ENCODE measurements at places on chromosomes 7 and 10.

DNA sequence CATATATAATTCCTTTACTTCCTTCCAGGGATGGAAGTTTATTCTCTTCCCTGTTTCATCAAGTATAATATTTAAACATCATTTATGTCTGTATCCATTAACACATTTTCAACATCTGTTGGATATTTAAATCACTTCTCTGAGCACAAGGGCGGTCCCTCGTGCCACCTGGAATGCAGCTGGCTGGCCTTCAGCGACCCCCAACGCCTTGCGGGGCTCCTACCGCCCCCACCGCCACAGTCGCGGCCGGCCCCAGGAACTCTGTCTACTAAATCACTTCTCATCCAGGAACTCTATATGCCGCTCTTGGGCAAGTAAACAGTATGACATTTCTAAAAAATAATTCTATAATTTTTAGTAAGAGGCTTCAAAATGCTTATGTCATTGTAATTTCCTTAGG, 221.1 kb upstream of the PTN start:
- DNase-seq, result no peak

DNA sequence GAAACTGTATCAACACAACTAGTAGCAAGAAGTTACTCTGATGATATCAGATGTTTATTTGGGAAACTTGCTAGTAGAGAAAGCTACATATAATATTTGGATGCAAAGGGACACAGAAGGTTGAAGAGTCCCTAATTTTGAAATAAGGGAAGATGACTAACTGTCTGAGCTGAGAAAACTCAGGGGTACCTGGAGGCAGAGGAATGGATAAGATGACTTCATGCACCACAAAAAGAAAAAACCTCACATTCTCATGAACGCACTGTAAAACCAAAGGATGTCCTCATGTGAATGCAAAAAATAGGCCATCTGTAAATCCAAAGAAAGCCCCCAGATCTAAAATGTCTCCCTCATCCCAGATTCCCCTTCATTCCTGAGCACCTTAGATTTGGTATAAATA, 29.3 kb downstream of the PRSS2 start:
- DNase-seq, result no peak

GRCh38 chr10:10047426-10047825, 970.2 kb upstream of the CELF2 start:
- DNase-seq, result no peak

DNA sequence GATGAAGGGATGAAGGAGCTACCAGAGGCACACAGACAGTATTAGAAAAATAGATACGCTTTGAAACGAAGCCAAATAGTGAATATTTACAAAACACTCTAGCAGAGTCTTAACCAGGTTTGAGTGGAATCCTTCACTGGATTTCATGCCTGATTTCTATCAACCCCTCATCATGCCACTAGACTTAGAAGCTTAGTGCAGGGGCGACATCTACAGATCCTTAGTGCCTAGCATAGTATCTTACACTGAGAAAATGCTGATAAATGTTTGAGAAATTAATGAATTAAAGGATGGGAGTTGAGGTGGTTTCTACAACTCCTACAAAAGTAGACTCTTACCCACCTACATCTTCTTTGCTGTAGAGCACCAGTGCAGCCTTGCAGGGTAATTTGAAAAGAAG, 54.7 kb upstream of the CCNJ start:
- DNase-seq, result no peak

DNA sequence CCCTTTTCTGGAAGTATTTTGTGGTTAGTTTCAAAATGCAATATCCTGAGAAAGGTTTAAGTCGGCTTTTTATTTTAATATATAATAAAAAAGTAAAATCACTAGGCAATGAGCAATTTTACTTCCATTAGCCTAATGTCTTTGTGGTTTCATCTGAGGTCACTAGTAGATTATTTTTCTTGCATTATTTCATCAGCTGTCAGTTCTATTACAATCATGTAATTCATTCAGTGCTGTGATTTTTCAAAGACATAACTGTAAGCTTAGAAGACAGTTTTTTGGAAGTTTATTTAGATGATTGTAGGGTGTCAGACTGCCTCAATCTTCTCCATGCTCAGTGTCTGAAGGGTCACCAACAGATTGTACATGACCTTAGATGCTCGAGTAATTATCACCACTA, 568.0 kb upstream of the GALNT17 start:
- DNase-seq, result no peak

- DNase-seq, result no peak
These were observed 26.1 kb downstream of the CALML3 start for GRCh38 chr10:5550621-5551530.

- DNase-seq, result no peak
These were observed 42.7 kb downstream of the TMEM26 start for GRCh38 chr10:61410353-61411070.

DNA sequence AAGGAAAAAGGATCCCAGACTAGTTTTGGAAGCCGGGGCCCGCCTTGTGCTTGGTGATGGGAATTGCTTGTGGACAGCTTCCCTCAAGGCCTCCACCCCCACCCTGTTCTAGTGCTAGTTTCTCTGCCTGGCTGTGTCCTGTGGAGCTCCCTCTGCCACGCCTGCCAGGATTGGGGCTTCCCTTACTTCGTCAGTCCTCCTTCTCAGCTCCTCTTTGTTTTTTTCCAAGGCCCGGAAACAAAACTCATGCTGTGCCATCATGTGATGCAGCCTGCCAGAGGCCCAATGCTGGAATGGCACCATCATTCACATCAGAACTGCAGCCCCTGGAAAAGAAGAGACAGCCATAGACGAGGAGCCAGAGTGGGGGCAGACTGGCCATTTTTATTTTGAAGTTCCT, 11.2 kb downstream of the YKT6 start:
- DNase-seq, result no peak

DNA sequence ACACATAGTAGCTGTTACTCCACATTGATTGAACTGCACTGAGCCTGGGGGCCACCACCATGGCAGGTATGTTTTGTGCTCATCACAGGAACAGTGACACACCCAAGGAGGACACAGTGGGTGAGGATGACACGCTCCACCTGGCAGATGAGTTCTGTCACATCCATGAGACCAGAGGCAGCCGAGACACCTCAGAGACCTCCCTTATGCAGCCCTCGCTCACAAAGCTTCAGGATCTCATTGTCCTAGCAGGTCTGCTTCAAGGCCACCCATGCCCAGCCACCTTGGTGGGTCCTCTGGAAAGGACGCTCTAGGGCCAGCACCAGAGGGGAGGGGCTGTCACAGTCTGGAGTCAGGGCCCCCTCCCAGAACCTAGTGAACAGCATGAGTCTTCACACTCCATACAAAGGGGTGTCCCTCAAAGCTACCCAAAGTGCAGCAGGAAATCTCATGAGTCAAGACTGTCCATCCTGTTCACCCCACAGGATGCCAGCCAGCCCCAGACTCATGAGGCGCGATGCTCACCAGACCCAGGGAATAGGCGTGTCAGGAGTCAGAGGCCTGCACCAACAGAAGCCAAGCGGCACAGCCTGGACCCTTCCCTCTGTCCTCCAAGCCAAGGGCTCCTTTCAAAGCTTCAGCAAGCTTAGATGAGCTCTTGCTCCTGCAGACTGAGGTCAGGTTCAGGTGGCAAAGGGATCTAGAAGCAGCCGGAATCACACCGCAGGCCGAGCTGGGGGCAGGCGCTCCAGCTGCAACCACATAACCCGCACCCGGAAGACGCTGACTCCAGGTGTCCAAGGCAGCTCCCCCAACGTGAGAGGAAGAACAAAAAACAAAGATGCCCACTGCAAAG, 9.6 kb downstream of the FAM53B start:
- no peak for DNase-seq

GRCh38 chr7:517774-518629, 1.6 kb downstream of the PDGFA start:
- no peak for DNase-seq

DNA sequence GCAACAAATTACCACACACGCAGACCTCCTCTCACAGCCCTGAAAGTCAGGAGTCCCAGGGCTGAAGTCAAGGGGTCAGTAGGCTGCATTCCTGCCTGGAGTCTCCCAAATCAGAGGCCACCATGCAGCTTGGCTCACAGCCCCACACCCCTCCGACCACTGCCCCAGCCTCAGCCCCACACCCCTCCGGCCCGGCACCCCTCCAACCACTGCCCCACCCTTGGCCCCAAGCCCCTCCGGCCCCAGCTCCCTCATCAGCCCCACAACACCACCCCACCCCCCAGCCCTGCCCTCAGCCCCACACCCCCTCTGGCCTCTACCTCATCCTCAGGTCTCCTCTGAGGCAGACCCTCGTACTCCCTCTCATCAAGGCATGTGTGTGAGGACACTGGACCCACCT, 85.7 kb downstream of the DIP2C start:
- DNase-seq, result no peak

DNA sequence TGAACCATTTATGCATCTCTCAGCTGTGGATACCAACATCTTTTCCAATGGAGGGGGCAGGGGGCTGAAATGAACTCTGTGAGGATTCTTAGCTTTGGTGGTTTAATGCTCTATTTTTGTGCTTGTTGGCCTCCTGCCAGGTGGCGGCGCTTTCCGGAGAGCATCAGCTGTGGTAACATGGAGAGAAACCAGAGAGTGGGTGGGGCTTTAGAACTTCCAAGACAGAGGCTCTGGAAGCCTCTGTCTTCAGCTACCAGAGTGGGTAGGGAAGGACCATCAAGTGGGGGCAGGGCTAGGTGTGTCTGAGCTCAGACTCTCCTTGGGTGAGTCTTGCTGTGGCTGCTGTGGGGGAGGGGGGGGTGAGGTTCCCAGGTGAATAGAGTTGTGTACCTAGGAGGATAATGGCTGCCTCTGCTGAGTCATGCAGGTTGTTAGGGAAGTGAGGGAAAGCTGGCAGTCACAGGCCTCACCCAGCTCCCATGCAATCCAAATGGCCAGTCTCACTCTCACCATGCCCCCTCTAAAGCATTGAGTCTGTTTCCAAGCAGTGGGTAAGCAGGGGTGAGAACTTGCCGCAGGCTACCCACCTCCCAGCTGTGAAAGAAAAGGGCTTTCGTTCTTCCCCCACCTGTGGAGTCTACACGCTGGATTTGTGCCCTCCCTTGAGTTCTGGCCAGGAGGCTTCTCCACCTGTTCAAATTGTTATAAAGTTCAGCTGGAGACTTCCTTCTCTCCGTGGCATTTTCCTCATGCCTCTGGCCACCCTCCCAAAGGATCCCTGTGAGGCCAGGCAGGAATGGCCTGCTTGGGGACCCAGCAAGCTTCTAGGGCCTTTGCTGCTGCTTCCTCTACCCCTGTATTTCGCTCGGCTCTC, 527.0 kb downstream of the NEBL start:
- DNase-seq, result no peak

- DNase-seq, result peak; percentile 36
These were observed 196.8 kb downstream of the SKAP2 start for GRCh38 chr7:26667514-26668133.

- no peak for DNase-seq
These were observed 285.2 kb downstream of the PTPRN2 start for GRCh38 chr7:158302274-158303070.

DNA sequence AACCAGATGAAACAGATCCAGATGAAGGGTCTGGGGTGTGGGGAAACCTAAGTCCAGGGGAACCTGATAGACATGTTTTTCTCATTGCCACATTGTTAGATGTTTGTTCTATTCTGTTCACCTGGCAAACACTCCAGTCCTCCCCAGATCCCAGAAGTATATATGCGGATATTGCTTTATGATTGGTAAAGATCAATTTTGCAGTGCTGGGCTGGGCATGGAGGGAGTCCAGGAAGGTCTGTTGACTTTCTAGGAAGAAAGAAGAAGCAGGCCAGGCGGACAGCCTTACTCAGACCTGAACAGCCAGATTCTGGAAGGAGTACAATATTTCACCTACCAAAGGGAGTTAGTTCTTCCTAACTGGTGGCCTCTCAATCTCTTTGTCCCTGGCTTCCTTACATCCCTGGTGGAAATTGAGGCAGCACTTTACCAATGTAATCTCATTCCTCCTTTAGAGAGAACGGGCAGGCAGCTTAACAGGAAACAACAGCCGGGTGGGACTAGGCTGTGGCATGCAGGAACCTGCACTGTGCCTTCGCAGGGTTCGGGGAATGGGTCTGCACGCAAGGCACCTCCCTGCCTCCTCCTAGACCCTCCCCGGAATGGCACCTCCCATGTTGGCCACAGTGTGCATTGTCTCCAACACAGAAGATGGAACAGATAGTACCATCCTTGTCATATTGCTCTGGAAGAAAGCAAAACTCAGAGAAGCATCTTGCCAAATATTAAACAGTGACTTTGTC, 930 bp downstream of the GIMAP6 start:
- peak; percentile 25 for DNase-seq

- no peak for DNase-seq
These were observed 86.9 kb upstream of the TNRC18 start for GRCh38 chr7:5510426-5511045.

GRCh38 chr7:11935905-11936304, 103.9 kb upstream of the THSD7A start:
- no peak for DNase-seq

GRCh38 chr7:134799377-134799776, 19.9 kb downstream of the CALD1 start:
- no peak for DNase-seq

DNA sequence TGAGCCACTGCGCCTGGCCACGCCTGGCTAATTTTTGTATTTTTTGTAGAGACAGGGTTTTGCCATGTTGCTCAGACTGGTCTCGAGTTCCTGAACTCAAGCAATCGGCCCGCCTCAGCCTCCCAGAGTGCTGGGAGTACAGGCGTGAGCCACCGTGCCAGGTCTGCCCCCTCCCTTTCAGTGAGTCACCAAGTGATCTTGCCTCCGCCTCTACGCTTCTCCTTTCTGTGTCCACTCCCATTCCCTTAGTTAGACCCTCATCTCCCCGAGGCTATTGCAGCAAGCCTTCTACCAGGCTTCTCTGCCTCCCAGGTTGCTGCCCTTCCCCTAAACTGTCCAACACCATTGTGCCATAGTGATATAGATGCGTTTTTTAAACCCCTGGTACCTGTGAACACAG, 32.9 kb downstream of the CDC123 start:
- DNase-seq, result no peak

DNA sequence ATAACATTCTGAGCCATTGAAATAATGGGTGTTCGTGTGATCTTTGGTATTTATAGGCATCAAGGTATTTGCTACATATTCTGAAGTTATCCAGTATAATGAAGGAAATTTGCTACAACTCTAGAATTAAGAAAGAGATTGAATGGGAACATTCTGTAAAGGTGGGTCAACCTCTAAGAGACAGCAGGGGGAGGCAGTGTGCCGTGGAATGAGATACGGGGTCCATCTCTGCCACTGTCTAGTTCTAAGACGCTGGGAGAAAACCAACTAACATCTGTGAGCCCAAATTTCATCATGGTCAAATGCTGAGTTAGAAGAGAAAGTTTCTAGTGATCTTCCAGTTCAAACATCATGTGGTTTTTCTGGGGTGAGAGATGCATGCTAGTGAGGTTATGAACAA, 368.9 kb downstream of the SORCS1 start:
- no peak for DNase-seq

DNA sequence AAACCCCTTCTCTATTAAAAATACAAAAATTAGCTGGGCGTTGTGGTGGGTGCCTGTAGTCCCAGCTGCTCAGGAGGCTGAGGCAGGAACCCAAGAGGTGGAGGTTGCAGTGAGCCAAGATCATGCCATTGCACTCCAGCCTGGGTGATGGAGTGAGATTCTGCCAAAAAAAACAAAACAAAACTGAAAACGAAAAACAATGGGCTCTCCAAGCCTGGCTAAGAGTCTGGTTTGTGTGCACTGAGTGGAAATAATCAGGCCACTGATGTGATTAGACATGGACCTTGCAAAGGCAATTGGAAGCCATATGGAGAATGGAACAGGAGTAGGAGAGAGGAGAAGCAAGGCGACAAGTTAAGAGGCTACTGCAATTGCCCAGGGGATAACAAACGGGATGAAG, 60.1 kb upstream of the GSDME start:
- DNase-seq, result no peak
